ENCODE measurements at places on chromosomes 16 and 17.
A peak's percentile ranks its signal among the peaks of the same experiment; 100 is the strongest.

DNA sequence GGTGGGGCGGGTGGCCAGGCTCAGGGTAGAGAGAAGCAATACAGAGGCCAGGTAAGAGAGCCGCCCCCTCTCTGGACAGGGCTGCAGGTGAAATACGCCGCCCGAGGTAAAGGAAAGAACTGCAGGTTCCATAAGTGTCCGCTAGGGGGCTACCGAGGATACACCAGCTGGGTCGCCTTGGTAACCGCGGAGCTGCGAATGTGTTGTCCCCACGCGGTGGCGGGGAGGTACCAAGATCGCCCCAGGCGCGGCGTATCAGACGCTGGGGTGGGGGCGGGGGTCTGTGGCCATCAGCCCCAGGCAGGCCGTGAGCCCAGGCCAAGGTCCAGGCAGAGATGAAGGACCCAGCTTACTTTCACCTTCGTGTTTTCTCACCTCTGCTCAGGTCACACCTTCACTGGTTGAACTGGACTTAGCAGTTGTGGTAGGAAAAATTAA, 18.4 kb upstream of the ZFP90 start:
- peak; percentile 68 for DNase-seq

- DNase-seq, result no peak
These were observed 153.4 kb upstream of the PLCG2 start for GRCh38 chr16:81625544-81626153.

- DNase-seq, result peak; percentile 47
These were observed 2.8 kb upstream of the UBTF start for GRCh38 chr17:44222112-44222869.

DNA sequence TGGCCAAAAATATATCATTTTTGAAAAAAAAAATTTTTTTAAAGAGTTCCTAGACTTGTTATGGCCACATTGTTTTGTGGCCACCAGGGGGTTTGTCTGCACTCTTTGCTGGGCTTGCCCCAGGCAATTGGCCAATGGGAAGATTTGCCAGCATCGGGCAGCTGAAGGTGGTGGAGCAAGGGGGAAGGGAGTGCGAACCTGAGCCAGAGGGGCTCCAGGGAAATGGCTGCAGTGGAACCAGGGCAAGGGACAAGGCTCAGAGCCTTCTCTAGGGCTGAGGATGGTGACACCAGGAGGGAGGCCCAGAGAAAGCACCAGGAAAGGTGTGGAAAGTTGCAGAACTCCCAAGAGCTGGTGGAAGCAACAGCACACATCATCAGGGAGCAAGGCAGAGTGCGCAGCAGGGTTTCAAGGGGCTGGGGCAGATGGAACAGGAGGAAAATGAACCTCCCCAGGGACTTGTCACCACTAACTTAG, 15.5 kb upstream of the CMIP start:
- no peak for DNase-seq

GRCh38 chr16:74556375-74556922, 50.5 kb downstream of the GLG1 start:
- DNase-seq, result no peak

DNA sequence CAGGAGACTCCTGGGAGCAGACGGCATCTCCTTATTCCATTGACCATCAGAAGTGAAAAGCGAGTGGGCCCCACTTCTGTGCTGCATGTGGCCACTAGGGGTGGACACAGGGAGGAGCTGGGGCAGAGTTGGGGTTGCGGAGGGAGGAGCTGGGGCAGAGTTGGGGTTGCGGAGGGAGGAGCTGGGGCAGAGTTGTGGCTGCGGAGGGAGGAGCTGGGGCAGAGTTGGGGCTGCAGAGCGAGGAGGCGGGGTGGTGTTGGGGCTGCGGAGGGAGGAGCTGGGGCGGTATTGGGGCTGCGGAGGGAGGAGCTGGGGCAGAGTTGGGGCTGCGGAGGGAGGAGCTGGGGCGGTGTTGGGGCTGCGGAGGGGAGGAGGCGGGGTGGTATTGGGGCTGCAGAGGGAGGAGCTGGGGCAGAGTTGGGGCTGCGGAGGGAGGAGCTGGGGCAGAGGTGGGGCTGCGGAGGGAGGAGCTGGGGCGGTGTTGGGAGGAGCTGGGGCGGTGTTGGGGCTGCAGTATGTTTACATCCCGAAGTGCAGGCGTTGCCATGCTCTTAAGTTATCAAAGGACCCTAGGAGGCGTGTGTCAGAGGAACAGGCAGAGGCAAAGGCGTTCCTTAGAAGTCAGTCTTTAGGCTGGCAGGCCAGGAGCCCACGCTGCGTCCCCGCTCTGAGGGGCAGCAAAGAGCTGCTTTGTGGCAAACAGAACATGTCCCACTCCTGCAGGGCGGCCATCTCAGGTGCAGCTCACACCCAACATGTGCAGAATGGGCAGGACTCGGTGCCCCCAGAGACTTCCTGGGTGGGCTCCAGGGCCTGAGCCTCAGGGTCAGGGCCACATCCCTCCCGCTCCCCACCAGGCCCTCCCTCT, 76.0 kb downstream of the ZNF778 start:
- no peak for DNase-seq

GRCh38 chr17:64572682-64573154, 65.9 kb downstream of the CEP95 start:
- no peak for DNase-seq

GRCh38 chr17:45287526-45288500, 25.9 kb upstream of the SPATA32 start:
- no peak for DNase-seq

DNA sequence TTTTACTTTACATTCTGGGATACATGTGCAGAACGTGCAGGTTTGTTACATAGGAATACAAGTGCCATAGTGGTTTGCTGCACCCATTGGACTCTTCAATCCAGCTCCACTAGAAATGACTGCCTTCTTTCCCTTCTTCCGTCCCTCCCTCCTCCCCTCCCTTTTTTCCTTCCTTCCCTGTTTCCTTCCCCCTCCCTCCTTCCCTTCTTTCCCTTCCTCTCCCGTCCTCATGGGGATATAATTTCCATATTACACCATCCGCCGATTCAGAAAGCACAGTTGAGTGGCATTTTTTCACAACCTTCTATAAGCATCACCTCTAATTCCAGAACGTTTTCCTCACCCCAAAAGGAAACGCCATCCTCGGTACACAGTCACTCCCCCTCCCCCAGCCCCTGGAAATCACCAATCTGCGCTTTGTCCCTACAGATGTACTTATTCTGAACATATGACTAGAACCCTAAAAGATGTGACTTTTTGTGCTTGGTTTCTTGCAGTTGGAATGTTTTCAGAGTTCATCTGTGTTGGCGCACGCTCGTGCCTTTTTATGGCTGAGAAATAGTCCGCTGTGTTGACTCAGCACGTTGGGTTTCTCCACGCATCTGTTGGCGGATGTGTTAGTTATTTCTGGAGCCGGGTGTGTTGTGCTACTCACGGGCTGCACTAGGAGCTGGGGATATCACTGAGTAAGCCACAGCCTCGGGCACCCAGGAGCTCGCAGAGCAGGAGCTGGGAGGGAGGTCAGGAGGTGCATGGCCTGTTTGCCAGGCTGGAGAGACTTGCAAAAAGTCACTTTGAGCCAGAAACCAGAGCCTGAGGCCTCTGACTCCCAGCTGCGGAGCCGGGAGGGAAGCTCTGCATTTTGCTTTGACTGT, 336.4 kb downstream of the SEC14L1 start:
- no peak for DNase-seq
